GM13977 (cell line): ENCODE measurements at places on chromosomes 5 and 9.

GRCh38 chr5:10734832-10735523 is 26.1 kb downstream of the DAP start:
- DNase-seq = no peak

DNA sequence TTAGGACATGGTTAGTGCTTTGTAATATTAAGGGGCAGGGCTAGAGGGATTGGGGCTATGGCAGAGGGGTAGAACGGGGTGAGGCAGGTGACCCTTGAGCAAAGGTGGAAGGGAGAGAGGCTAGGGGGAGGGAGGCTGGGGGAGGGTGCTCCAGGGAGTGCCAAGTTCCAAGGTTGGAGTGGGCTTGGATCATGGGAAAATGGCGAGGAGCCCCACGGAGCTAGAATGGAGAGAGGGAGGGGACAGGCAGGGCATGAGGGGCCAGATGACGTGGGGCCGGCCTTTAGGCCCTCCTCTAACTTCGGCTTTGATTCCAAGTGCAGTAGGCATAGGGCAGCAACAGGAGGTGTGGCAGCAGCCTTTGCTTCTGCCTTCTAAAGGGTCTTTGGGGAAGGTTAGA is 171.8 kb upstream of the PANK3 start:
- no peak for DNase-seq

DNA sequence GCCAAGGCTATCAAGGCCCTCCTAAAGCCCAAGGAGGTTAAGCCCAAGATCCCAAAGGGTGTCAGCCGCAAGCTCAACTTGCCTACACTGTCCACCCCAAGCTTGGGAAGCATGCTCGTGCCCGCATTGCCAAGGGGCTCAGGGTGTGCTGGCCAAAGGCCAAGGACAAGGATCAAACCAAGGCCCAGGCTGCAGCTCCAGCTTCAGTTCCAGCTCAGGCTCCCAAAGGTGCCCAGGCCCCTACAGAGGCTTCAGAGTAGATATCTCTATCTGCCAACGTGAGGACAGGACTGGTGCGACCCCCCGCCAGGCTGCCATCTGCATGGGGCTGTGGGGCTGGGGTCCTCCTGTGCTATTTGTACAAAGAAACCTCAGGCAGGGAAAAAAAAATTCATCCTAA is 3.3 kb downstream of the HOMER1 start:
- no peak for DNase-seq

DNA sequence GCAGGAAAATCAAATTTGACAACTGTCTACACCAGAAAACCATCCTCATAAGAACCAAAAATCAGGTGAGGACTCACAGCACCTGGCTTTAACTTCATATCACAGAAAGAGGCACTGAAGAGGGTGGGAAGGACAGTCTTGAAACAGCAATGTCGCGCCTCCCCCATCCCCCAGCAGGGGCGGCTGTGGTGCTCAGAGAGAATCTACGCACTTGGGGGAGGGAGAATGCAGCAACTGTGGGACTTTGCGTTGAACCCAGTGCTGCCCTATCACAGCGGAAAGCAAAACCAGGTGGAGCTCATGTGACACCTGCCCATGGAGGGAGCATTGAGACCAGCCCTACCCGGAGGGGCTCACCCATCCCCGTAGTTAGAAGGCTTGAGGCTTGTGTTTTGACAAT is 191.8 kb downstream of the MSX2 start:
- no peak for DNase-seq

- no peak for DNase-seq
Observed at GRCh38 chr5:91651704-91652103, 268.6 kb upstream of the ARRDC3 start.

GRCh38 chr9:98563212-98563907 is 145.4 kb downstream of the GABBR2 start:
- no peak for DNase-seq

GRCh38 chr9:99866398-99866797 is 40.1 kb upstream of the STX17 start:
- DNase-seq = no peak

- no peak for DNase-seq
Observed at GRCh38 chr5:2006971-2007291, 124.2 kb upstream of the IRX4 start.

GRCh38 chr9:117073071-117073470 is 341.8 kb downstream of the ASTN2 start:
- no peak for DNase-seq

DNA sequence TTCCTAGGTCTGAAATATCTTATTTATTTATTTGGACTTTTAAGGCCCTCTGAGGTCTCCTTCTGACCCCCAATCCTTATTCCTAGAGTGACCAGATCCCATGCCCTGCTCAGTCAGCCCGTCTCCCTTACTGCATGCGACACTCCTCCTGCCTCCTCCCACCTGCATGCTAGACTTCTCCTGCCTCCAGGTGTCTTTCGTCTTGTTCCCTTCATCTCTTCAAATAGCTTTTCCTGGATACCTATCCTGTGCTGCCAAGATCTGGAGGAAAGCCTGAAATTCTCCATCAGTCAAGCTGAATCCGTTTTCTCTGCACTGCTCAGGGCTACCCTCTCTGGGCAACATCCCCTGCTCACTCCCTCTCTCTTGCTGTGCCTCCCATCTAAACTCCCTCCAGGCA is 81.0 kb downstream of the PRDM6 start:
- no peak for DNase-seq

GRCh38 chr9:94757158-94757557 is 30.7 kb downstream of the AOPEP start:
- DNase-seq = no peak

DNA sequence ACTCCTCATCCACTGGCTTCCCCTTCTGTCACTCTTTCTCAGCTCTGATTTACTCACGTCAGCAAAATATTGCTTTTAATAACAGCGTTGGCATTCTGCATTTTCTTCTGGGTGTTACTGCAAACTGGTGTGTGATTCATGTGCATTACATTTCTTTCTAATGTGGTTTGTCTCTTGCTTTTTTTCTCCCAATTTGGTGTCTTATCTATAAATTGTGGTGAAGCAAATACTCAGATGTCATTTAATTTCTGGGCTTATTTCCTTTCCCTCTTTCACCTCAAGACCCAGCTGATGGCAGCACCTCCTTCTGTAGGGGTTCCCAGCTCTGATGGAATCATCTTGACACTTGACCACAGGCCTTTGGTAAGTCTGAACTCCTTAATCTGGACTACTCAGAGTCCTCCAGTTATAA is 180.7 kb upstream of the ZNF618 start:
- no peak for DNase-seq

DNA sequence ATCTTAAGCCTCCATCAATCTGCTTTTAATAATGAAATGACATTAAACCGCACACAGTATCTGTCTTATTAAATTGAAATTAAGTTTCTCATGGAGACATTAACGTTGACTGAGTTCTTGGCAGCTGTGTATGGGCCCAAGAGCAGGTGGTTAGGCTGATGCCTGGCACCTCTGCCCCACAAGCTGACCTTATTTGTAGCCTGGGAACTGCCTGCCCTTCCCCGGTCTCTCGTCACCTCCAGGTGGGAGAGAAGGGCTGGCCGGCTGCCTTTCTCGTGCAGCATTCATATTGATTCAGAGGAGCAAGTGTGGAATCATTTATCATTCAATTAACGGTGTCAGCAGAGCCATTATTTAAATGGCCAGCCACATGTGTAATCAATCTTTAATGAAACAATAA is 53.0 kb upstream of the FCN1 start:
- DNase-seq = no peak
